Left renal cortex interstitium (tissue), 4 donors: ENCODE measurements at places on chromosomes 5 and 9.
A peak's percentile ranks its signal among the peaks of the same experiment; 100 is the strongest.

DNA sequence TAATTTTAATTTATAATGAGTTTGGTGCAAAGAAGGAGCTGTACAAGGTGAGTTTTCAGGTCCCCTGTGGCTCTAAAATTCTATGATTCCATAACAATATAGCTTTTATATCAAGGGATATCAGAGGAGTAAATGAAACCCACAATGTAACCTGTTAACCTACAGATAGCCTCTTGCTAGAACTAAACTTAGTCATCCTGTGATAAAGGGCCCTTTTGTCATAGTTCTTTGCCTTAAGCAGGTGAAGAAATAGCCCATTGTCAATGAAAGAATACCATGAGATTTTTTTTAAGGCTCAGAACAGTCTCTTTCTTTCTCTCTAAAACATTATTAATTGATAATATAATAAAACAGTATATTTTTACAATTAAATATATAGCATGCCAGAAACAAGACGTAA is 127.8 kb downstream of the NFIB start:
- no peak for DNase-seq

DNA sequence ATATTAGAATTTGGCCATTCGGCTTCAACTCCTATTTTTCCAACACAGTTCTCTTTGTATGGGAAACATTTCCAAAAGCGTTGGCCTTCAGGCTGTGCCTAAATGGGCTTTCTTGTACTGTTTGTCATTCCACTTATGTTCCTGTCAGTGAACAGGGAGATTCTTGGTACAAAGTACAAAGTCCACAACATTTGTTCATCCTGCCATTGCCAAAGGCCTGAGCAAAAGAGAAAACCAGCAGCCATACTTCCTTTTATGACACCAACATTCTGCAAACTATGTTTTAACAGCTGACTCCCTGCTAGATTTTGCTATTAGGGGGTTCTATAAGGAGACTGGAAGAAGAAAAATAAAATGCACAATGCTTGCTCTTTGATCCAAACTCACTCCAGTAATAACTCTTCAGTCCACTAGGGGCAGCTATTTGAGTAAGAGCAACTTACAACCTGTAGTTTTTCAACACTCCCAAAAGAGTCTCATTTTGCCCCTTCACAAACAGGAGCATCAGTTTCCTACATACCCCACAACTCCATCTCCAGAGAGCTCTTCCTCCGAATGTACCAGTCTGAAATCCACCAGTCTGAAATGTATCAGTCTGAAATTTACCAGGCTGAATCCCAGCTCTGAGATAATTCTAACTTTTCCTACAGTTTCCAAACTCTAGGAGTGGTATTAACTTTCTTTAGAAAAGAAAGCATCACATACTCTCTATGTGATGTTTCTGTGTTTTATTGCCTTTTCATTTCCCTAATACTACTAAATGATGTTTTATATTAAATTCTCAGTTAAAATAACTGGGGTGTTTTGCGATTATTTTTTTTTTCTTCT is 693.8 kb downstream of the DNAH5 start:
- no peak for DNase-seq

DNA sequence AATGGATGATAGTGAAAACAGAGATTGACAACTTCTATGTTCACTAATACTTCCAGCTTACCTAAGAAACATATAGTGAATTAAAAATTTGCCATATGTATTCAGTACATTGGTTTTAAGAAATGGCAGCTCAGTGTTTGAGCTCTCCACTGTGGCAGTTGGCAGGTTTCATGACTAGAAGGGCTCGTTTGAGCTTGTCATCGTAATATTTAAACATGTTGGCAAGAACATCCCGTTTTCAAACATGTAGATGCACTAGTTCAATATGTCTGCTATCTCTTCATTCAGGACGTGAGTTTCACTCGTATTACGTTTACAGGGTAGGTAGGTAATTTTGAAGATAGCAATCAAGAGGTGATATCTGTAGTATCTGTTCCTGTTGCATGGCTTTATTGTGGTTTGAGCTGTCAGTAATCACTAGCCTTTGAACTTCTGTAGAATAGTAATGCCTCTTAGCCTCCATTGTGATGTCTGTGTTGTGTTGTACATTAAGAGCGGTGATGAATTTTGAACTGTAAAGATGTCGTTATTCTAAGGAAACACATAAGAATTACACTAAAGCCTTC is 74.8 kb downstream of the NLN start:
- no peak for DNase-seq

- DNase-seq = no peak
Observed at GRCh38 chr9:95058795-95059386, 258.6 kb downstream of the FANCC start.

DNA sequence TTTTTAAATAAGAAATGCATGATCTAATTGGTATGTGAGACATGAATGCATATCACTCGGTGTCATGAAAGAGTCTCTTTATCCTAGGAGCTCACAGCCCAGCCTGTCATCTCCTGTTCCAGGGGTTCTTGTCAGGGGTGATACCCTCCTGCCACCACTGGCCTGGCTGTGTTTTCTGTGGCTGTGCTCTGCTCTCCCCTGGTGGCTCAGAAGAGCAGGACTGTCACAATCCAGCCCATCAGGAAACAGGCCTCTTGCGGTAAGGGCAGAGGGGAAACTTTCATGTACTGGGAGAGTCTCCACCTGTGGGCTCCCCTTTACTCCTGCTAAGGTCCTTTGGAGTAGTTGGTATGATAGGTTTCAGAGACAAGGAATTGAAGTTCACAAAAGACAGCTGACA is 240.2 kb upstream of the GLRA1 start:
- no peak for DNase-seq

- no peak for DNase-seq
Observed at GRCh38 chr5:88882276-88883038, 527 bp downstream of the MEF2C start.

DNA sequence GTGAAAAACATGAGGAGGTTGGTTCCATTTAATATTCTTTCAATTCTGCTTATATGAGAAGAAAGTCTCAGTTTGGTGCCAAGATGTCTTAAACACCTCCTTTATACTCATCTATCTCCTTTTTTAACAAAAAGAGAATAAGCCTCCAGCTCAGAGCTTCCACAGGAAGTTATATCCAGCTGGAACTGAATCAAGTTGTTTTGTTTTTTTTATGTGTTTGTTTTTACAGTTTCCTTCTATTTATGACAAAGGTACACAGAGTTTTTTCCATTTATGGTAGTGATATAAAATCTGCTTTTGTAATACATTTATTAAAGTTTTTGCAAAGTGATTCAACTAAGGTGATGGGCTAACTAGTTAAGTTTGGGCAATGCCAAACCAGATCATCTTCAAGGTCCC is 10.4 kb downstream of the SPARC start:
- DNase-seq = no peak

- no peak for DNase-seq
Observed at GRCh38 chr9:114034196-114034595, 43.9 kb downstream of the AMBP start.

DNA sequence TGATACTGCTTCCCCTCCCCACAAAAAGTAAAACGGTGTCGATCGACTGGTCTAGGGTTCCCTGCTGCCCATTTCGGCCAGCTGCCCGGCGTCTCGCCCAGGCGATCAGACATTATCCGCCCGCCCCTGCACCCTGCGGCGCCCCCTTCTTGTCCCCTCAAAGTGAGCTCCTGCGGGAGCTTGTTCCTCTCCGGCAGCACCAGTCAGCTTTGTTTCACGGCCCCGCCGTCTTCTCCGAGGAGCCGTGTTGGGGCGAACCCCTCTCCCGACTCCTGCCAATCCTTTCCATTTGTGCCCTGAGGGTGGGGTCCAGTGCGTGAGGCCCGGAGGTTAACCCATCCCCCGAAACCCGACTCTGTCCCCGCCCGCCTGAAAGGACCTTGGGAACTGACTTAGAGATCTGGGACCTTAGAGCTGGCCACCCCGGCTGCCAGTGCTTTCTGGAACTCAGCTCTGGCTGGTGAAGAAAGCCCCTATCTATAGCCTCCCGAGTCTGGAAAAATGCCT is 518 bp downstream of the UBE2B start:
- DNase-seq = peak; percentile 33

GRCh38 chr5:168334280-168334679 is 42.8 kb downstream of the WWC1 start:
- no peak for DNase-seq

GRCh38 chr9:95381221-95381620 is 63.7 kb upstream of the FANCC start:
- DNase-seq = no peak

DNA sequence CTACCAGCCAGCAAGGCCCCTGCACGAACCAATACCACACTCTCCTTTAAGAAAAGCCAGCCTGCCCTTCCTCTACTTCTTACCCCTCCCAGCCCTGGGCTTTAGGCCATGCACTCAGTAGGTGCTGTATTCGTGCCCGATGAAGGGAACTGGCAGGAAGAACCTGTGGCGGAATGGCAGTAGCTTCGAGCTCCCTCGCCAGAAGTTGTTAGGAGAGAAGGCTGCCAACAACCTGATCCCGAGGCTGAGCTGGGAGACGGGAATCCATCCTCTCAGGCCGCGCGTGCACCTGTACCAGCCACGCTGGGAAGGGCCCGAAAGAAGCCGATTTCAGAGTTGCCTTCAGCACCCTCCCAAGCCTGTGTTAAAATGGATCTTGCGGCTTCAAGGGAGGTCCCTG is 45.3 kb upstream of the AKNA start:
- no peak for DNase-seq

DNA sequence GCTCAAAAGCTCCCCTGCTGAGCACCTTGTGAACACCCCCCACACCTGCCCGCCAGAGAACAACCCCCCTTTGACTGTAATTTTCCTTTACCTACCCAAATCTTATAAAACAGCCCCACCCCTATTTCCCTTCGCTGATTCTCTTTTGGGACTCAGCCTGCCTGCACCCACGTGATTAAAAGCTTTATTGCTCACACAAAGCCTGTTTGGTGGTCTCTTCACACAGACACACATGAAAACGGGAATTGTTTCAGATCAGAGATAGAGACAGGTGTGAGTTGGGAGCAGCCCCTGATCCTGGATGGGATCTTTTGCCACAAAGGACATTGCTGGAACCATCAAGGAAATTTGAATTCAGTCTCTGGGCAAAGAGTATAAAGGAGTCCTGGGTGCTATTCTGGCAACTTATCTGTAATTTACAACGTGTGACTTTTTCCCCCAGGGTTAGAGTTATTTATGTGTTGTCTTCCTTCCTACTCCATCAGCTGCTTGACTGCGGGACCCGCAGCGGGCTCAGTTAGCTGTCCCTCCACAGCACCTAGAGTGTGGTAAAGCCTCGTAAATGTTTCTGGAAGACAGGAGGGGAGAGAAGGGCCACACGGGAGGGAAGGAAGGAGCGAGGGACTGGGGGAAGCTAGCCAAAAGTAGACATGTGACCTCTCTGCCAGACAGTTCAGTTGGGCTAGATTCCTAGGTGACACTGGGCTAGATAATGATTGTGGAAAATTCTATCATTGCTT is 437.0 kb downstream of the ZNF608 start:
- no peak for DNase-seq

GRCh38 chr5:97480313-97480712 is 297.3 kb upstream of the RIOK2 start:
- no peak for DNase-seq

DNA sequence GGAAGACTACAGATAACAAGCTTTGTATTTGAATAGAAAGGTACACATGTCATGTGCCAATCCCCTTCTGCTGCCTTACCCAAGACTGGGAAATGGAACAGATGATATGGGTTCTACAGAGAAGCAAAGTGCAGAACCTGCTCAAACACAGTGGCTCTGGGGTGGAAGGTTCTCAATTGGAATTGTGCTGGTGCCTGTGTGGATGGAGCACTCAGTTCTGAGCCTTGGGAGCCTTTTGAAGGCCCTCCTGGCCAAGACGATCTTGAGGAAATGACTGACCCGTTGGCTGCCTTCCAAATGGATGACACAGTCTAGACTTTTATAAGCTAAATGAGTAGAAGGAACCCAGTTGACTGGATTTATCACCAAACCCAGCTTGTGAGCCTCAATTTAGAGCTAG is 4.2 kb upstream of the PRSS3 start:
- no peak for DNase-seq

DNA sequence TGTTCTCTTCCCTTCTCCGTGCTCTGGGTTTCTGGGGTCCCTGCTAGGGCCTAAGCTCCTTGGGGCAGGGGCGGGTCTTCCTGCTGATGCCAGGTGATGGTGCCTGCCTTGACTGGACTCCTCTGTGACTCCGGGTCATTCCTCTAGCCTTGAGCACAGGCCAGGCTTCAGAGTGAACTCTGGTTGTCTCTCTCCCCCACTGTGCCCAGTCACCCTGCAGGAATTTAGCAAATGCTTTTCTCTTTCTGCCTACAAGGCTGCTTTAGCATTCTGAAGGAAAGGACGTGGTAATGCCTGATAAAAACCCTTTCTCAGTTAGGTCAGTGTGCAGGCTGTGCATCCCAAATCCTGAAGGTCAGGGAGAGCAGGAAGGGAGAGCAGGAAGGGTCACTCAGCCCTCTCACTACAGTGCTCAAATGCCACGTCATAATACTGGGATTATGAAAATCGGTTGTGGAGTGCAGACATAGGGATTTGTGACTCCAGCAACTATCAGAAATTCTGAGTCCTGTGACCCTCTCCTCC is 2.7 kb downstream of the CXCL14 start:
- no peak for DNase-seq

- no peak for DNase-seq
Observed at GRCh38 chr9:107569174-107569573, 79.6 kb upstream of the KLF4 start.

DNA sequence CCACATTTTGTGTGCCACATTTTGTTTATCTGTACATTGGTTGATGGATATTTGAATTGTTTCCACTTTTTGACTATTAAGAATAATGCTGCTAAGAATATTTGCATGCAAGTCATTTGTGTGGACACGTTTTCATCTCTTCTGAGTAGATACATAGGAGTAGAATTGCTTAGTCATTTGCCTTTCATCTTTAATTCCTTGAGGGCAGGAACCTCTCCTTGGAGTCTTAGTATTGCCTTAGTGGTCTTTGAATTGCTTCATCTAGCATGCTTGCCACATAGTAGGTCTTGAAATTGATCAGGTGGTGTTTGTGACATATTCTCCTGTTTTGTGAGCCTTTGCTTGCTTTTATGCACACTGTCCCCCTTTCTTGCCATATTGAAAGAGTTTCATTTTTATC is 128.5 kb downstream of the NR3C1 start:
- no peak for DNase-seq

DNA sequence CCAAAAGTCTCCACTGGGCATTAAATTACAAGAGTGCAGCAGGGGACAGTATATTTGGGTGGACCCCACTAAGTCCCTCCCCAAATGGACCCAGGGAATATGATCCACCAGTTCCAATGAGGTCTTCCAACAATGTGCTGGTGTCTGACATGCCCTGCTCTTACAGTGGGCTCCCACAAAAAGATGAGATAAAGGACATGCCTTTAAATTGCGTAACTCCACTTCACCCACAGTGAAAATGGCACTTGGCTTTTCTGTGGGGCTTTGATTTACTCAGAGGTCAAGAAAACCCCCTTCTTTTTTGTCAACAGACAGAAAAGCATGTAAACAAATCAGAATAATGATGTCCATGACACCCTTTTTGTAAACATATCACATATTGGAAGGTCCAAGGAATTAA is 336.5 kb downstream of the EBF1 start:
- no peak for DNase-seq

- DNase-seq = no peak
Observed at GRCh38 chr5:53321073-53321472, 159.4 kb upstream of the FST start.

GRCh38 chr9:111904026-111904425 is 7.4 kb downstream of the UGCG start:
- DNase-seq = no peak
